A549 treated with ZK216348 at 1 μM for 4 hours (cell line): ENCODE measurements at places on chromosomes 13 and 19. TPM values are rescaled to one million over a fixed set of nuclear protein-coding genes. Genes with fewer than 3 reads are reported as not detected.

The C1QTNF9 gene
- not detected in 5 replicates for total RNA-seq

The SYNGR4 gene
- total RNA-seq = 1.4 to 4.2 TPM (median 3.2 TPM) in 5 replicates

The LIPE gene
- 1.3 to 3.0 TPM (median 2.0 TPM) in 5 replicates for total RNA-seq

The GFY gene
- total RNA-seq = 0.14 to 0.39 TPM (median 0.20 TPM) in 3 of 5 replicates, not detected in the others

The RFX1 gene
- 2.2 to 6.5 TPM (median 5.8 TPM) in 5 replicates for total RNA-seq

The SPRED3 gene
- total RNA-seq = 1.4 to 3.5 TPM (median 2.5 TPM) in 5 replicates

The PABPC3 gene
- 0.12 to 0.23 TPM (median 0.19 TPM) in 4 of 5 replicates, not detected in the other for total RNA-seq

The KIR3DL2 gene
- total RNA-seq = not detected in 5 replicates

The SIX5 gene
- 15.9 to 31.7 TPM (median 29.2 TPM) in 5 replicates for total RNA-seq

The ADAMTS10 gene
- total RNA-seq = 9.0 to 19.4 TPM (median 15.3 TPM) in 5 replicates

The HAUS8 gene
- 13.7 to 17.1 TPM (median 15.3 TPM) in 5 replicates for total RNA-seq

The CCL25 gene
- not detected in 5 replicates for total RNA-seq

The LGALS7B gene
- not detected in 5 replicates for total RNA-seq
